ENCODE measurements at places on chromosomes 1 and 21.

DNA sequence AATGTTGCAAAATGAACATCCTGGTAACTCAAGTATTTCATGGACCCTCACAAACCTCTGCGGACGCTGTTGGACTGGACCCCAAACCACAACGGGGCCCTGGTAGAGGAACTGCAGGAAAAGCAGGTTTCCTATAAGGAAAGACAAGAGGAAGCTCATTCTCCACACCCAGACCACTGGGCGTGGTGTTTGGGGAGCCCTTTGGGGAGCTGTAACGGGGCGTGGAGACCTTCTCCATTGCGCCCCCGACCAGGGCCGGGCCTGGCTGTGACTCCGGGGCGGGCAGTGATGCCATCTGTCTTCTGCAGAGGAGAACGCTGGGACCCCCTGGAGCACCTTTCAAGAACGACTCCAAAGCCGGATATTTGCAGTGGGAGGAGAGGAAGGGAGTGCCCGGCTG, 30.0 kb upstream of the AGPAT3 start:
- peak; percentile 19 for DNase-seq

DNA sequence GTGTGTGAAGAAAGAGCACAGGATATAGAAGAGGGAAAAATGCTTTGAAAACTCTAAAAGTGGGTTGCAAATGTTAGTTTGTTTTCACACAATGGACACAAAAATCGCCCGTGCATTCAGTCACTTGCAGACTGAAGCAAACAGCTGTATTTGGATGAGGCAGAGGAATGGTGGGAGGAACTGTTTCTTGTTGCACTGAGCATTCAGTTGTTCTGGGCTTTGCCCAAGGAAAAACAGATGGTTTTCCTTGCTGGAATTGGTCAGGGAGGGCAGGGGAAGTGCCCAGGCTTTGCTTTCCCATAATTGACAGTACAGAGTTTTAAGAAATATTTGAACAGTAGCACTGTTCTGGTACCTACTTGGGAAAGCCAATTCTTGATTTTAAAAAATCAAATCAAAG, 19.5 kb upstream of the WARS2 start:
- DNase-seq = no peak

DNA sequence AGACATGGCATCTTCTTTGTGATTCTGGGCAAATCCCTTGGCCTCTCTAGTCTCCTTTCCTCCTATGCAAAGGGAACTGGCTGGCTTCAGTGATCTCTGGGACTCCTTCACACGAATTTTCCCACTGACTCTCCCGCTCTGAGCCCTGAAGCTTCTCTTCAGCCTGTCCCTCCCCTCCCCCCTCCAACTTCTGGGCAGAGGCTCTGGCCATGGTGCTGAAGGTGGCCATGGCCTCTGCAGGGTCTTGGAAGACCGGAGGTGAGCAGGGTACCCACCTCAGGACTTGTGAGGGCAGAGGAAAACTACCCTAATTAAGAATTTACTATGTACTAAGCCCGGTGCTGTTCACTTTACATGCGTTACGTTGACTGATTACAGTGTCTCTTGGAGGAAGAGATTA, 29.4 kb upstream of the POU3F1 start:
- DNase-seq = no peak

DNA sequence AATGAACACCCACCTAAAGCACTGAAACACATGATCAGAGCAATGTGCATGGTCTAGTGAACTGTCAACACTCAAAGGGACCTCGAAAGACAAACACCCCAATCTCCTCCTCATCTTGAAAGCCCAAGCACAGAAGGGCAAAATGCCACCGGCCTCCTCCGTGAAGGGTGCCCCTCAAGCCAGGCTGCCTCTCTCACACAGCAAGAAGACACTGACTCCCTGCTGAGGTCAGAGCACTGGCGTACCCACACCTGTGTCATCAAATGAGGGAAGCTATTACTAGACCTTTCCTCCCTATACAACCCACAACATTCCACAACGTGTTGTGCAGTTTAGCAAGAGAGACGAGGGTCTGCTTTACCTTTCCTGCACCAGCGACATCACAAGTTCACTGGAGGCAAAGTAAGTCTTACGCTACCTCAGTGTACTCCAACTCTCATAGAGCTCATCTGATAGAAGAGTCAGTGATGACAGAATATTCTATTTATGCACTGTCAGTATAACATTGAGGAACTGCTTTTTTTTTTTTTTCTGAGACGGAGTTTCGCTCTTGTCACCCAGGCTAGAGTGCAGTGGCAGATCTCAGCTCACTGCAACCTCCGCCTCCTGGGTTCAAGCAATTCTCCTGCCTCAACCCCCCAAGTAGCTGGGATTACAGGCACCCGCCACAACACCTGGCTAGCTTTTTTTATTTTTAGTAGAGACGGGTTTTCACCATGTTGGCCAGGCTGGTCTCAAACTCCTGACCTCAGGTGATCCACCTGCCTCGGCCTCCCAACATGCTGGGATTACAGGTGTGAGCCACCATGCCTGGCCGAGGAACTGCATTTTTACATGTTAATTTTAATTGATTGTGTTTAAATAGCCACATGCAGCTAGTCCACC, 3.3 kb downstream of the SH3BP5L start:
- no peak for DNase-seq

DNA sequence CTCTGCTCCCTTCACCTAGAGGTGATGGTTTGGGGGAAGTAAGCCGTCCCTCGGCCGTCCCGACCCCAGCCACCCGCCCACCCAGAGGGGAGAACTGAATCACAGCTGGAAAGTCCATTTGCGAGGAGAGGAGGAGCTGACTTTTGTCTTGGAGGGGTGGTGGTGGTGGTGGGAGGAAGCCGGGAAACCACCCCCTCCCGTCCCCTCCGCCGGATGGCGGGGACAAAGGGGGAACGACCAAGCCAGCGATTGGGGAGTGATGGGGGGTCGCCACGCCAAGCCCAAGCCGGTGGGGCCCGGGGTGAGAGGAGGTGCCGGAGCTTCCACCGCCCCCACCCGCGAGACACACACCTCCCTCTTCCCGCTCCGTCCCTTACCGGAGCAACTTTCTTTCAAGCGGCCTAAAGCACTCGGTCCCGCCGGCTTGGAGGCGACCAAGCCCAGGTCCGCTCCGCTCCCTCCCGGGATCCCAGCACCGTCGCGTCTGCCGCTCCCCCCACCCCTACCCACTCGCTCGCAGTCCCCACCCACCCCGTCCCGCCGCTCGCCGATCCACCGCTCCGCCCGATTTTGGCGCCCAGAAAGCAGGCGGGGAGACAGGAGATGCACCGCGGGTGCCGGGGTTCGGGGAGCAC, 540 bp downstream of the ARHGEF2 start:
- DNase-seq = peak; percentile 83

DNA sequence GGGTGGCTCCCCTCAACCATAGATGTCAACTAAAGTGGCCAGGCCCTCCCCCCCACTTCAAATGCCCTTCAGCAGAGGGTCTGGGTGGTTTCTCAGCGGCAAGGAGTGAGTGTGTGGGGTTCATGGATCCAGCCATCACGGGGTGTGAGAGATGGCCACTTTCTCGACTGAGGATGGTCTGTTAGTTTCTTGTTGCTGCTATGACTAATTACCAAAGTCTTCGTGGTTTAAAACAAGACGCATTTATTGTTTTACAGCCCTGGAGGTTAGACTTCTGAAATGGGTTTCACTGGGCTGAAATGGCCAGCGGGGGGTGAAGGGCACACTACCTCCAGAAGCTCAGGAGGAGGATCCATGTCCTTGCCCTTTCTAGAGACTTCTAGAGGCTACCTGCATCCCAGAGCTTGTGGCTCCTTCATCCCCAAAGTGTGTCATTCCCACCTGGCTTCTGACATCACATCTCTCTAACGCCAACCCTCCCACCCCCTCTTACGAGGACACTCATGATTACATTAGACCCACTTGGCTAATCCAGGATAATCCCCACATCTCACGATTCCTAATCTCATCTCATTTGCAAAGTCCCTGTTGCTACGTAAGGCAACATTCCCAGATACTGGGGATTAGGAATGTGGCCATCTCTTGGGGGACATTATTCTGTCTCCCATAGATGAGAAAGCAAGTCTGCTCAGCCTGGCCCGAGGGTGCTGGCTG, 53.0 kb downstream of the EPHB2 start:
- peak; percentile 47 for DNase-seq

DNA sequence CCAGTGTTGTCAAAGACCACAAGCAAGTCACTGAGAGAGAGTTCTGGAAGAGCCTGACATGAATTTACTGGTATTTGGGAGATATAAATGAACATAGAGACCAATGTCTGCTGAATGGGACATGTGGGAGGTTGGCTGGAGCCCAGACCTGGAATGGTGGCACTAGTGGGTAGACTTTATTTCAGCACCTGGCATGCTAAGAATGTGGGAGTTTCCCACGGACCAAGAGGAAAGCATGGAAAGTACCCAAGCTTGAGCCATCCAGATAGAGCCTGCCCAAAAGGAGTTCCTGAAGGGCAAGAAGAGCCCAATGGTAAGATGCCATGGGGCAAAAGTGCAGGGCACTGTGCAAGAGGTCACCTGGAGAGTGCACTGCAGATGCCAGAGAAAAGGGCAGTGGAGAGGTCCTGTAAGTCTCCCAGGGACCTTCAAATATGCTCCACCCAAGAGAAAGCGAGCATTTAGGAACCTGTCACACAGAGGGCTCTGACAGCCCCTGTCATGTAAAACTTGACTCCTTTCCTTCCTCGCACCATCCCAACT, 8.1 kb upstream of the ZNF687 start:
- no peak for DNase-seq

- no peak for DNase-seq
Measured at GRCh38 chr1:23617084-23617521, 57.8 kb upstream of the ID3 start.

DNA sequence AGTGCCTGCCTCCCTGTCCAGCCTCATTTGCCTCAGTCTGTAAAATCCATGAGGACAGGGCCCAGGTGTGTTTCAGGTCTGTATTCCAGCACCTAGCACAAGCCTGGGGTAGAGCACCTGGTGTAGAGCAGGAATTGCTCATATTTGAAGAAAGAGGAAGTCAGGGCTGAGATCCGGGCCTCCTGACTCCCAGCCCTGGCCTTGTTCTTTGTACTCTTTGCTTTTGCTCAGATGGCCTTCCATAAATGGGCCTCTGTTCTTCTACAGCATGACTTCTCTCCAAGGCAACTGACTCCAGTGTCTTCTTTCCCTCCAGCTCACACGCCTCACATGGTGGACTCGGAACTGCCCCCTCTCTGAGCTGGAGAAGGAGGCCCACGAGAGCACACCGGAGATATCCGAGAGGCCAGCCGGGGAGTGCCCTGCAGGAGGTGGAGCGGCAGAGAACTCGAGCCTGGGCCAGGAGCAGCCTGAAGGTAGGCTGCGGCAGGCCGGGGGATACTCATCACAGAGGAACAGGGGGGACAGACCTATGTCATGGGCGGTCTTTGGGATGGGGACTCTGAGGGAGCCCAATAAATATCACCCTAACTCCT, 19.7 kb downstream of the SLC5A9 start:
- DNase-seq = no peak

- no peak for DNase-seq
Measured at GRCh38 chr21:41953249-41953830, 478 bp downstream of the C2CD2 start.

DNA sequence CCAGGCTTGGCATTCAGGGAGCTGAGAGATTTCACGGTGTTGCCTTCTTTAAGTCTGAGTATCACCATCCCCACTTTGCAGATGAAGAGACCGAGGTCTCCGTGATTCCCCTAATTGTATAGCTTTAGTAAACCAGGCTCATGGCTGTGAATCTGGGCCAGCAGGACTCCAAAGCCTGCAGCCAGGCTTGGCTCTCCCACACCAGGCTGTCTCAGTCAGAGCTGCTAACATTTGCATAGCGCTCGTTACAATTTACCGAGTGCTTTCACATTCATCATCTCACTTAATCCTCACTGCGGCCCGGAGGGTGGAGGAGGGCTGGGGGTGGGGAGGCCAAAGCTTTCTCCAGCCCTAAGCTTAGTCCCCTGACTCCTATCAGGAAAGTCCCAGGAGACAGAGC, 11.7 kb downstream of the C1orf94 start:
- no peak for DNase-seq

- DNase-seq = no peak
Measured at GRCh38 chr1:210262167-210262896, 29.7 kb downstream of the SERTAD4 start.

GRCh38 chr1:35215346-35215745, 22.4 kb upstream of the SFPQ start:
- no peak for DNase-seq

- DNase-seq = peak; percentile 88
Measured at GRCh38 chr21:41816583-41817165, 49.8 kb upstream of the RIPK4 start.

DNA sequence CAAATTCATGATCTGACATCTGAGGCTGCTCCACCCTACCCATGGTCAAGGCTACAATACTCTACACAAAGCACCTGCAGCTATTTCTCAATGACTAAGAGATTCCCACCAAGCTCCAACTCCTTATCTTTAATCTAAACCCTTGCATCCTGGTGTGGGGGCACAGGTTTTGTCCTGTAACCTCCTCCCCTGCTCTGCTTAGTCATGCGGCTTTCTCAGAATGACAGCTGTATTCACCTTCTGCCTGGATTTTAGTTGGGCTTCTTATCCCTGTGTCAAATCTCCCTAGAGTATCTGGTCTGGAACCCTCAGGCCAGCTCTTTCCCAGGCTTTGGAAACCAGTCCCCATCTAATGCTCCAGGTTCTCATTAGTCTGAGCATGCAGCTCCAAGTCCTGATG, 159.0 kb downstream of the BARHL2 start:
- no peak for DNase-seq

- DNase-seq = no peak
Measured at GRCh38 chr1:237998581-237998980, 107.9 kb upstream of the ZP4 start.

GRCh38 chr21:14981246-14981645, 83.6 kb downstream of the NRIP1 start:
- DNase-seq = no peak

DNA sequence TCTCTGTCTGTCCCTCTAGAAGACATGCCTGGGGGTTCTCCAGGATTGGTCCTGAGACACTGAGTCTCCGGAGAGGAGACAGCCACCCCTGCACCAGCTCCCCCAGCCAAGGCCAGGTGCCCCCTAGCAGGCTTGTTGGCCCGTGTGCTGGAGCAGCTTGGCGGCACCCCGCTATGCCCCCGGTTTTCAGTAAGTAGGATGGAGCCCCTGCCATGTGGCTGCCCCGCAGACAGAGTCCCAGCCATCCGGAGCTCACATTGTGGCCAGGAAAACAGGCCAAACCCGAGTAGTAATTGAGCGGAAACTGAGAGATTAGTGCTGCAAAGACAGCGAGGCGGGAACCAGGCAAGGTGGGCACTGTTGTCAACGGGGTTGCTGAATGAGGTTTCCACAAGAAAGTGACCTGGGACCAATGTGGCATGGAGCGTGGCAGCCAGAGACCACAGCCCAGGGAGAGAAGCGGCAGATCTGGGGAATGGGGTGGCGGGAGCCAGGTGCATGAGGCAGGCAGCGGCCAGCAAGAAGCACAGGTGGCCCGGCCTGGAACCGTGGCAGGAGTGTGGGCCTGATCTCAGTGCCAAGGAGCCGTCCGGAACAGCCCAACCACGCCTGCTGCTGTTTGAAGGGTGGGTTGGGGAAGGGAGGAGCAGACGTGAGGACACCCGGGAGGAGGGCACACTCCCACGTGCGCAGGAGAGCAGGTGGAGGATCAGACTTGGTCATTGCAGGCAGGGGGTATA, 137.4 kb upstream of the VAMP3 start:
- DNase-seq = no peak

- no peak for DNase-seq
Measured at GRCh38 chr1:228513236-228513900, 26.2 kb downstream of the RNF187 start.

Data from D341Med (cell line).